Activated naive CD8-positive, alpha-beta T cell treated with anti-CD3 and anti-CD28 coated beads for 36 hours (primary cell): ENCODE measurements at places on chromosomes 4 and X.

DNA sequence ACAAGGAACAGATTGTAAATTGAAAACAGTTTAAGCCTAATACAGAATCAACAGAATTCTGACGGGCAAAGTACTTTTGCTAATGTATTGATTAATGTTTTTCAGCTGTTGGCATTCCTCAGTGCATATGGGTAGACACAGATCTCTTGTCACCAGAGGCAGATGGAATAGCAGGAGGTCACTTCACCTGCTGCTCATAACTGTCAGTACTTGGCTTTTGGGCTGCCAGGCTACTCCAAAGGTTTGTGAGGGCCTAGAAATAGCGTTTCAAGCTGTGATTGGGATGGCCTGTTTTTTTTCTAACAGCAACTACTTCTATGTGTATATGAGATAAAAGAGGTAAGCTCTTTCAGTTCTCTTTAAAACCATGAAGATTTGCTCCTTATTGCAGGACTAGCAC lies 307.5 kb upstream of the ANXA10 start:
- H3K36me3 ChIP-seq, result no peaks in the 10 kb centered on the region
- no peaks in the 10 kb centered on the region for H3K27me3 ChIP-seq
- no peak for DNase-seq

GRCh38 chrX:16060252-16060651 lies 63.1 kb upstream of the GRPR start:
- H3K4me1 ChIP-seq, result no peaks in the 10 kb centered on the region
- H3K36me3 ChIP-seq, result no peaks in the 10 kb centered on the region
- H3K4me3 ChIP-seq, result no peak overlapping the region

DNA sequence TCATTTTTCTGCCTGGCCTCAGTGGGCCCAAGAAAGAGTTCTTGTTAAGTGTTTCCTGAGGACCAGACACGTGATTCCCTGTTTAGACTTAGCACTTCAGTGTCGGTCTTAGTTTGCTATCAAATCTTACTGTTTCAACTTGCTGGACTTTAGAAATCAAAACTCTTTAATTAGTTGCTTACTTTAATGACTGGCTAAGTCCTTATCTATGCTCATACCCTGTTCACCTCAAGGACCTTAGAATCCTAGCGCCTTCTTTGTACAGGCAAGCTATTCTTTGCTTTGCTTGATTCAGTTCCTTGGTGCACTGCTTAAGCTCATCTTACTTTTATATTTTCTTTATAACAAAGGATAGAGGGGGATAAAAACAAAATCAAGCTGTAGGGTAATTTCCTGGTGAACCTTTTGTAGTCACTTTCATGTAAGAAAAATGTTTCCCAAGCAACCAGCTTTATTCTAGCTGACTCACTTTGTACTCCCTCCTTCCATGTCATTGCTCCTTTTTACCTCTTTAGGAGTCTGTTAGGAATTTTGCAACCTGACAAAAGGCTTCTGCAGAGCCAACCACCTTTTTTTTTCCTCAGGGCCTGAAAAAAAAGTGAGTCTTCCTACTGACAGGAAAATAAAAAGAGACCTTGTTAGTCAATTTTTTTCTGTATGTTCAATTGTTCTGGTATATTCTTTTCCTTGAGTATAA lies 14.7 kb downstream of the WDR44 start:
- no peak overlapping the region for H3K4me3 ChIP-seq
- no peak for DNase-seq
- H3K36me3 ChIP-seq, result no peaks in the 10 kb centered on the region
- H3K27me3 ChIP-seq, result no peaks in the 10 kb centered on the region
- no peak overlapping the region for H3K27ac ChIP-seq

- peaks cover 4% of the 10 kb centered on the region for H3K36me3 ChIP-seq
- H3K27me3 ChIP-seq, result peaks cover 90% of the 10 kb centered on the region
- DNase-seq, result no peak
- H3K4me3 ChIP-seq, result peak overlapping the region; percentile 64
- H3K4me1 ChIP-seq, result peaks cover 43% of the 10 kb centered on the region
Measured at GRCh38 chr4:4856071-4857000, 3.1 kb upstream of the MSX1 start.

- H3K4me1 ChIP-seq, result peaks cover 2% of the 10 kb centered on the region
- no peak overlapping the region for H3K4me3 ChIP-seq
- no peak overlapping the region for H3K27ac ChIP-seq
- no peak for DNase-seq
Measured at GRCh38 chrX:44747317-44747716, 96.5 kb upstream of the DUSP21 start.

- H3K36me3 ChIP-seq, result no peaks in the 10 kb centered on the region
- no peak overlapping the region for H3K27ac ChIP-seq
- no peak overlapping the region for H3K4me3 ChIP-seq
- no peaks in the 10 kb centered on the region for H3K4me1 ChIP-seq
Measured at GRCh38 chr4:60605646-60606354, 594.3 kb upstream of the ADGRL3 start.
